ENCODE measurements at places on chromosomes 6 and 20.

- DNase-seq, result no peak
Observed at GRCh38 chr6:166752928-166753721, 126.1 kb upstream of the RPS6KA2 start.

GRCh38 chr6:78089531-78089930 is 436.7 kb downstream of the MEI4 start:
- no peak for DNase-seq

DNA sequence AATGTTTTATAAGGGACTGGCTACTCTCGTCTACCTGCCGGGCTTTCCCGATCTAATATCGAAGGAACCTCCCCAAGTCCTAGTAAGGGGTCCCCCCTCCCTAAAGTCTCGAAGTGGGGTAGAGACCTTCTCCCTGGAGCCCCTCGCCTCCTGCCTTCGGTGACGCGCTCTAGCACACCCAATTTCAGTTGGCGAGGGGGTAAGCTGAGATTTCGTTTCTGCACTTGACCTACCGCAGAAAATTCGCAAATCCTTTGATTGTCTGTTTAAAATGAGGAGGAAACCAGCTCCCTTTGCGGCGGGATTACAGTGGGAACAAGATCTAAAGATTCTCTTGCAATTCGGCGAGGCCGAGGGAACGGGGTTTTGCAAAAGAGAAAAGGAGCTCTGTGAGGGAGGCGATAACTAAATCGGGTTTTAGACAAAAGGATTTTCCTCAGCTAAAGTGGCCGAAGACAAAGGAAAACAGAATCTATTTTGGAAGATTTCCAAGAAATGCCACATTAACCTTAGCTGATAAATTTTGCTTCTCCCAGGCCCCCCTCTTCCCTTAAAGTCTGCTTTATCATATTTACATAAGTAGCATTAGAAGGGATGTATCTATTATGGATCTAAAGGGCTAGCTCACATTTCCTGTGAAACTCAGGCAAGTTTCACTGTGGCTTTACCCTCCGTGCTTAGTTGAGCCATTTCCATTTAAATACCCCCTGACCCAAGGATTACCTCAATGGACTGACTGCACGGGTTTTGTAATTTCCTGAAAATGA is 8.4 kb downstream of the SIM1 start:
- DNase-seq, result no peak

DNA sequence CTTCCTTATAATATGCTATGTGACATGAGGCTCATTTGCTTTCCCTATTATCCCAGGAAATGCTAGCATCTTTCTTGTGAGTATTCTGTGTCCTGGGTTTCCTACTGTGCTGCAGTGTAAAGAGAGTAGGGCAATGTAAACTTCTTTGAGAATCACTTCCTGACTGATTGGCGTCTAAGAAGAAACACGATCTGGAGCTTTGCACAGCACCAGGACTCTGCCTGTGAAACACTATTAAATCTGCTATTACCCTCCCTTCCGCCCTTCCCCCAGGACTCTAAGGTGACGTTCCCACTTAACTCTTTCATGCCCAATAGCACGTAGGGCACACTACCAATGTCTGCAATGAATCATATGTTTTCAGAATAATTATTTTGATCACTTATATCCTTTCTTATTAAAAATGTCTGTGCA is 607.3 kb upstream of the CITED2 start:
- DNase-seq, result no peak

DNA sequence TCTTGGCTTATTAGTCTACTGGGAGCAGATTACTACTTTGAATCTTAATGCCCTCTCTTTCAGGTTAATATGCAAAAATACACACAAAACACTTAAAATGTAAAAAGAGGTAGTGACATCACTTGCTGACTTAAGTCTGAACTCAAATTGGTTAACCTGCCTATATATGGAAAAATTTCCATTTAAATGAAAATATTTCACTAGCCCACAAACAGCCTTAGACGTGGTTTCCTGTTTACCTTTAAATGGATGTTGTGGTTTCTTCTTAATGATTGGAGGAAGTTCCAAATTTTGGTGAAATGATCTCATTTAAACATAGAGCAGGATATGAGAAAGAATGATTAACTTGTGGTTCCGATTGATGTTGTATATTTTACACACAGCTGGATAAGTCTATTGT is 553.7 kb downstream of the CD109 start:
- DNase-seq, result no peak
